Body of pancreas (tissue), 4 donors: ENCODE measurements at places on chromosomes 2 and 18.

GRCh38 chr2:23569761-23570365, 184.9 kb downstream of the KLHL29 start:
- DNase-seq, result no peak

DNA sequence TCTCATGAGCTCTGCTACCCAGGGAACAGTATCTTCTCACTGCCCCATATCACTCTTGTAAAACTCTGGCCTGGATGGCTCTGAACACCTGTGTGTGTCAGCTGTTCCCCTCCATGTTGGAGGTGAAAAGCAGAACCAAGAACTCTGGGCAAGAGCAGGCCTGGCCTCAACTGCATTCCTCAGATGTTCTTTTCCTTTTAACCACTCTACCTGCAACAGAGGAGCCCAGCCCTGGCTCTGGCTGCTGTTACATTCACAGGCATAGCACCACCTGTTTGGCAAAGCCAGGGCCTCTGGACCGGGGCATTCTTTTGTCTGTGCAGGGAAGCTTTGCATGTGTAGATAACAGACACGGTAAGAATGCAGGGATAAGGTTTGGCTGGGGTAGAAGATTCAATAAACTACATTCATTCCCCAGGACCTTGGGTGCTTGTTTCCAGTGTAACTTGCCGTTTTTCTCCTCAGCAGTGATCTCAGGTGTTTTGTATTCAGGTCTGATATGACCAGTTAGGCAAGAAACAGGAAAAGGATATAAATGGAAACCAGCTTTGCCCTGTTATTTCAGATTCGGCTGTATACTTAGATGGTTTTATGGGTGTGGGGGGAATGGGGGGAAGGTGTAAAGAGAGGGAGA, 95.1 kb downstream of the SPTBN1 start:
- peak; percentile 71 for DNase-seq

DNA sequence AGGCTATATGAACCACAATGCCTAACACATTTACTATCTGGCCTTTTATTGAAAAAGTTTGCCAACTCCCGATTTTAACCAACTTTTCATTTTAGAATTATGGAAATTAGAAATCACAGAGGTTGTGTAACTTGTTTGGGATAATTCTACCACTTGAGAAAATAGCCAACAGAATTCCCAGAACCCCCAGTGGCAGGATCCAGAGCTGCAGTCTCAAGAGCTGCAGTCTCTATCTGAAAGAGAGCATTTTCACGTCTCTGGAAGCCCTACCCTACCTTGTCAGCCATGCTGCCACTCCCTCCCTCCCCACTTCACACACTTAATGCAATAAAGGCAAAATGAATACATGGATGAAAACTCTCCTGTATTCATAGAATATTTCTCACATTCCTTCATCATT, 23.4 kb upstream of the TSPYL6 start:
- no peak for DNase-seq

DNA sequence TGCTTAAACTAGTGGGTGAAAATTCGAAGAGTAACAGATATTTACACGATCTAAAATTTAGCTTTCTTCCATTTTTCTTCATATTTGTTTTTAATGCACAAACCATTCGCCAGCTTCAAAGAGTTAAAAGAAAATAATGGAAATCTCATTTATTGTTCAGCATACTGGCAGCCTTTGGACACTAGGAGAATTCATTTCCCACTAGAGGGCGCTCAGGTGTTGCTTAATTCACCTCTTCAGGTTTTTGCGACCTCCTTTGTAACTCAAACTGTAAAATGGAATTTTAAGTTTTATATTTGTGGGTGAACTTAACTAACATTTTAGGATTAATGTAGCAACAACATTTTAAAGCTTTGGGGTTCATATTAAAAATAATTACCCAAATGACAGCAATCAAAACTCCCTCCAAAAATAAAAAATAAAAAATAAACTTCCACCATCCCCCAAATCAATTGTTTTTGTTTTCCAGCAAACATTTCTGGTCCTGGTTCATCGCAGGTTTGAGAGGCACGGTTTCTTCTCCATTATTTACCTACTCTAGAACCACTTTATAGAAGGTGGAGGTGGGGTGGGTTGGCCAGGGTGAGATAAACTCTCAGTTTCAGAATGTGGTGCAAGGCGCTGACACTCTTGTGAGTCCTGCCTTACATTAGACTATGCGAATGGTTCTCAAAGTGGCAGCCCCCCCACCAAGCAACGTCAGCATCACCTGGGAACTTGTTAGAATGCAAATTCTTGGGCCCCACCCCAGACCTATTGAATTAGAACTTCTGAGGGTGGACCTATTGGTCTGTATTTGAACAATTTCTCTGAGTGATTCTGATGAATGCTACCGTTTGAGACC, 24.7 kb upstream of the PNPT1 start:
- peak; percentile 66 for DNase-seq

- no peak for DNase-seq
Observed at GRCh38 chr2:149018981-149019380, 19.5 kb upstream of the LYPD6B start.

DNA sequence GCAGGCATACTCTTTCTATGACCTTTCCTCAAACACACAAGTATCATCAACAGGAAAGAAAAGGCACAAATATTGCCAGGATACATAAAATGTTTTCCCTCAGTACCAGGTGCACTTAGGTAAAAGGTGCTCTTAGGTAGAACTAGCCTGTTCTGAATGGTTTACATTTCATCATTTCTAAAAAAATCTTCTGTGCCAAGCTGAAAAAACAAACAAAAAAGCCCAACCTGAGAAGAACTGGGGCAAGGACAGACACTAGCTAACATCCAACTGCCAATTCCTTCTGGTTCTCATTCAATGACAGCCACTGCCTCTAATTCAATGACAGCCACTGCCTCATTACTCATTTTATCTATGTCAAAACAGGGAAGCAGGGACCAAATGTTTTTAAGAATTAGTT, 68.5 kb downstream of the SPIRE1 start:
- no peak for DNase-seq

GRCh38 chr2:15732341-15733077, 140.8 kb downstream of the DDX1 start:
- no peak for DNase-seq

DNA sequence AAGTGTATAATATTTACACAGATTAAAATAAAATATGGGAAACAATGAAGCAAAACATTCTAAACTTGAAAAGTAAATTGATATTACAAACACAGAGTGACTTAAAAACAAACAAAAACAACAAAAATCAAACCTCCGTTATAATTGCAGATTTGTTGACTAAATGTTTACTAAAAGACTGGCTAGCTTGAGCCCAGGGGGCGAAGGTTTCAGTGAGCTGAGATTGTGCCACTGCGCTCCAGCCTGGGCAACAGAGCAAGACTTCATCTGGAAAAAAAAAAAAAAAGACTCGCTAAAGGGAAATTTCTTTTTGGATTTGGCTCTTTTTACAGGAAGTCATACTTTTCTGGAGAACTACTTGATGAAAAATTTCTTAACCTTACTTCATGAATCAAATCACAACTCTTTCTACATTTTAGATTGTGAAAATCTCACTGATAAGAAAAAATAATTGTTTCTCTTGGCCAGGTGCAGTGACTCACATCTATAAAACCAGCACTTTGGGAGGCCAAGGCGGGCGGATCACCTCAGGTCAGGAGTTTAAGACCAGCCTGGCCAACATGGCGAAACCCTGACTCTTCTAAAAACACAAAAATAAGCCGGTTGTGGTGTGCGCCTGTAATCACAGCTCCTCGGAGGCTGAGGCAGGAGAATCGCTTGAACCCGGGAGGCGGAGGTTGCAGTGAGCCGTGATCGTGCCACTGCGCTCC, 9.7 kb downstream of the TFPI start:
- no peak for DNase-seq

GRCh38 chr2:60535685-60536312, 17.7 kb downstream of the BCL11A start:
- no peak for DNase-seq

- no peak for DNase-seq
Observed at GRCh38 chr18:55433648-55434047, 154.3 kb downstream of the TCF4 start.

- DNase-seq, result no peak
Observed at GRCh38 chr2:224009605-224010315, 29.3 kb downstream of the SERPINE2 start.

DNA sequence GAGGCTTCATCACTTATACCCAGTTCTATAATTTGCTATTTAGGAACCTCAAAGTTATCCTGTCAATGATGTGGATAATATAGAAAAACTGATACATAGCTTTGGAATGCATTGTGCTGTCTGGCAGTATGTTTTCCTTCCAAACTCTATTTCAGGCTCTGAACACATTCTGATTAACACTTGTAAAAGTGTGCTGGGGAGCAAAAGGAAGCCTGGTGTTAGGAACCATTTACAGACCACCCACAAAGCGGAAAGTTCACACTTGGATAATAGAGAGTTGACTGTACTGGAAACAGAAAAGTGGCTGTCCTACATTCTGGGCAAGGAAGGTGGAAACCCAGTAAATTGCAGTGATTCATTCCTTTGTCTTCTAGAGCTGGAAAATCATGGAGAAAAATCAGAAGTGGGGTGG, 114.5 kb upstream of the ZFP36L2 start:
- DNase-seq, result no peak

GRCh38 chr2:135744760-135745314, 3.2 kb downstream of the UBXN4 start:
- peak; percentile 19 for DNase-seq

DNA sequence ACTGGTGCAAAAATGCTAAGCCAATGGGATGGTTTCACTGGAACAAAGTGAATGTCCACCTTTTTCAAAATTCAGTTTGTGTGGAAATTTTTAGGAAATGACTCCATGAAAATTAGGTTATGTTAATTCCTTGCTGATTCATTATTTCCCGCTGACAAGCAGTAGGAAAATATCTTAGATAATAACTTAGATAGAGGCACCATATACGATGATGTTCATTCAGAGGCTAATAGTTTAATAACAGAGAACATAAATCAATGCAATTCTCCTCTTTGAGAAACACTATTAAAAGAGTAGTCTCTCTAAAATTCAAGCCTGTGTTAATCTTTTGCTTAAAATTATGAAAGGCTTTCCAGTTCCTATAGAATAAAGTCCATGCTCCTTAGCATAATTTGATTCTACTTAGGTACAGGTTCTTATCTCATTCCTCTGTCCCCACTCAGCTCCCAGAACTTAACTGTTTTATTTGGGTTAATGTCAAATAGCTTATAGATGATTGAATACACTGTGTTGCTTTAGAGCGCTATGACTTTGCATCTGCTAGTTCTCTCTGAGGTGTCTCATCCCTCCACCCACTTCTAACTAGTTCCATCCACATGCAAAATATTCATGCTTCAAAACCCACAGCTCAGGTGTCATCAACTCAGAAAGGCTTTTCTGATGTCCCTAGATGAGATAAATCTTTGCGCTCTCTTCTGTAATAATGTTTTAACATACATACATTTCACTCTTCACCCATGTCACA, 503.6 kb downstream of the ERBB4 start:
- DNase-seq, result no peak

DNA sequence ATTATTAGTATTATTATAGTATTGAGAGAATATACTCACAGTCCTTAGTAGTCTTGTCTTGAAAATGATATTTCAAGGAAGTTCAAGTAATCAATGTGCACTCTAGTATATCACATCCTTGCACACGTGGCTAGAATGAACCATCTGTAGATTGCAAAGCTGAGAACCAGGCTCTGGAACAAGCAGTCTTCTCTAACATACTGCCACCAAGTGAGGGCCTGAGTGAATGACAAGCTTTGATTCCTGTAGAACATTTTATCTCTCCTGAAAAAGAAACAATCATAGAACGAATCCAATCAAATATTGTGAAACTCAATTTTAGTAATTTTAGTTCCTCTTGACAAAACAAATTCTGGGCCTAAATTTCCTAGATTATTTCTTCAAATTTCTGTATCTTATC, 55.3 kb upstream of the SULT1C3 start:
- DNase-seq, result no peak

DNA sequence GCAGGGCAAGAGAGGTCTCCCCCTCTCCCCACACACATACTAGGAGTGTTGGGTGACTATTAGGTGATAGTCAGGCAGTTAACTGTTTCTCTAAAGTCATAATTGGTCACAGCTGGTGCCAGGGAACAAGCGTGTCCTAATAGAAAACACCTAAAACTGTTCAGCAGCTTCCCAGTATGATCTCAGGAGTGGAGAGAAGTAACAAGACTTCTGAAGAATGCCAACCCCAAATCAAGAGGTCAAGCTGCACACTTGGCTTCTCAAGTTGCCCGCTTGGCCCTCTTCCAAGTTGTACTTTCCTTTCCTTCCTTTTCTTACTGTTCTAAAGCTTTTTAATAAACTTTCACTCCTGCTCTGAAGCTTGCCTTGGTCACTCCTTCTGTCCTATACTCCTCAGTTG, 22.4 kb upstream of the STAT1 start:
- DNase-seq, result no peak

DNA sequence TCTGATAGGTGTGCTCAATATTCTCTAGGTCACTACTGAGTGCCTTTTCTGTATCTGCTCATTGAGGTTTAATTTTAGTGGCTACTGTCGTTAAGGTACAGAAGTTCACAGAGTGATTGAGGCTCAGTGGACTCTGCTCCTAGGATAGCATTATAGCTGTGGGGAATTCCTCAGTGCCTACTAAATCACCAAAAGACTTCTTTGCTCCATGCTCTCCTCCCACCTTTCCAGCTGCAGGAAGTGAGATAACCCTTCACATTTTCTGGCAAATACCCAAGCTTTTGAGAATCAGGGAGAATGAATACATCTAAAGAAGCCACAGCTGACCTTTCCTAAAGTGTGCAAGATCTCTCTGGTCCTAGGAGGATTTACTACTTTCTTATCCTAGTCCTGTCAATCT, 95.2 kb upstream of the FSIP2 start:
- DNase-seq, result no peak
